Cortex of kidney (tissue), 1 donor: ENCODE measurements at places on chromosomes 5 and 9.

DNA sequence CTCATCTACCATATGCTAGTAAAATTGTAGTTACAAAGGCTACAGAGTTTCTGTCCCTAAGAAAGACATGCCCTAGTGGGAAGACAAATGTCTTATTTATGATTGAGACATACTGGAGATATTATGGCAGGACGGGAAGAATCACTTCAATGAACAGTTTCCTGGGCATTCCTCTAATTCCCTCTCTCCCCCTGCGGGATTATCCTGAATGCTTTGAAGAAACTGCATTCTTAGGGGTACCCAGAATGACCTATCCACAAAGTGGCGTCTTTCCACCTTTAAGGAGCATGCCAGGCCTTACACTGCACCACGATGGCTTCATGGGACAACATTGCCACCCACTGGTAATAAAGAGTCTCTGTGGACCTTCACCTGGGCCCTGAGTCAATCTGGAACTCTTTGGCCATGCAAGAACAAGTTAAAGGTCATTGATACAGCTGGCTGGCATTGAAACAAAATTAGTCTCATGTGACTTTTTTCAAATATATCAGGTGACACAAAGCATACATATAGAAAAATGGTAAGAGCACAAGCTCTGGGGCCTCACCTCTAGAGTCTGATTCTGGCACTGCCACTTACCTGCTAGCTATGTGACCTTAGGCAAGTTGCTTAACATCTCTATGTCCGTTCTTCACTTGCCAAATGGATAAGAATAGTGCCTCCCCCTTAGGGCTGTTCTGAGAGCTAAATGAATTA is 32.0 kb downstream of the ANKRD55 start:
- DNase-seq, result no peak

GRCh38 chr5:124234022-124234769 is 512.2 kb downstream of the ZNF608 start:
- no peak for DNase-seq

- no peak for DNase-seq
These were observed 549.2 kb upstream of the DMAC1 start for GRCh38 chr9:8348756-8349155.

GRCh38 chr9:20428976-20429375 is 193.3 kb downstream of the MLLT3 start:
- DNase-seq, result no peak

DNA sequence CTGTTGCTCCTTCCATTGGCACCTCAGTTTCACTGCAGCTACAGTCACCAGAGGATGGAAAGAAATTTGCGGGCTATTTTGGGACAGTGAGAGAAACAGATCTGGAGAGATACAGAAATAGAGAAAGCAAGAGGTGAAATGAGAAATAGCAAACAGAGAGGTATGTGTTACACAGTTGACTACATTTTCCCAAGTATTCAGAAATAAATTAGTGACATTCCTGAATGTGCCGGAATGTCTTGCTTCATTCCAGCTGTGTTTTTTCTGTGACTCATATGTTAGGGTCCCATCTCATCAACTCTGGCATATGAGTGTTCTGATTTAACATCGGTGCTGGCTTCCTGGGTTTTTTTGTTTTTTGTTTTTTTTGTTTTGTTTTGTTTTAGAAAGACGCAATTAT is 63.8 kb upstream of the ZNF462 start:
- DNase-seq, result no peak

GRCh38 chr9:115157245-115157674 is 39.3 kb upstream of the TNC start:
- no peak for DNase-seq

- DNase-seq, result no peak
These were observed 398.4 kb downstream of the MED10 start for GRCh38 chr5:5979761-5980537.

DNA sequence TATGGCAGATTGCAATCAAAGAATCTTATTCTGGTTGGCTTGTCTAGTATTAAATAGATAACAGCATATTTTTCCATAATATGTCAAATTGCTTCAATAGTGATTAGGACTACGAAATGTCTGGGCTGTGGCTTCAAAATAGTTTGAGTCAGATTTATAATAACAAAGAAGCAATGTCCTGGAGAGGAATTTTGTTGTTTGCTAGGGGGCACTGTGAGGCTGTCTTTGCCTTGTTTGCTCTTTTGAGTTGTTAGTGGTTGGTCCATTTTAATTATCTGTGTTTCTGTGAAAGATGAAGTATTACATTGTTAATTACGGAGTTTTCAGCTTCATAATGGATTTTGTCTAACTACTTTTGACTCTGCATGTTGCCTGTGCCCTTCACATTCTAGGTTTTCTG is 713.6 kb downstream of the TLE4 start:
- DNase-seq, result no peak

GRCh38 chr9:111482694-111483438 is 1.3 kb downstream of the ECPAS start:
- peak; percentile 9 for DNase-seq

- no peak for DNase-seq
These were observed 37.4 kb downstream of the KCNIP1 start for GRCh38 chr5:170541146-170541769.

- DNase-seq, result no peak
These were observed 2.4 kb upstream of the PPP2R2B start for GRCh38 chr5:146880966-146881365.

- no peak for DNase-seq
These were observed 645.0 kb upstream of the KLF4 start for GRCh38 chr9:108134486-108135128.

DNA sequence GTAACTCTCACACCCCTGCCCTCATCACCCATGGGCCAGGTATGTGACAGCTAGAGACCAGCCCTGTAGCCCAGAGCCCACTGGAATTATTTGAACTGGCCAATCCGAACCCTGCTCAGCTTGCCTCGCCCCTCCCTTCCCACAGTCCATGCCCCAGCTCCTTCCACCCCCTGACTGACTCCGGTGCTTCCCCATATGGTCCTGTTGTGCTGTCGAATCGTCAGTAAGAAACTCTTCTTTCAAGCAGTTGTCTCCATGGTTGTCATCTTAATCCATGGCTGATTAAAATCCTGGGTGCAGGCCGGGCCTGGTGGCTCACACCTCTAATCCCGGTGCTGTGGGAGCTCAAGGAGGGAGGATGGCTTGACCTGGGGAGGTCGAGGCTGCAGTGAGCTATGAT is 118.5 kb downstream of the COL23A1 start:
- DNase-seq, result no peak

GRCh38 chr5:140927228-140927573 is 1.1 kb downstream of the PCDHAC1 start:
- DNase-seq, result no peak

- DNase-seq, result no peak
These were observed 180.0 kb downstream of the FGF18 start for GRCh38 chr5:171599411-171599810.

- DNase-seq, result no peak
These were observed 198.8 kb downstream of the FRMD3 start for GRCh38 chr9:83339435-83339834.

DNA sequence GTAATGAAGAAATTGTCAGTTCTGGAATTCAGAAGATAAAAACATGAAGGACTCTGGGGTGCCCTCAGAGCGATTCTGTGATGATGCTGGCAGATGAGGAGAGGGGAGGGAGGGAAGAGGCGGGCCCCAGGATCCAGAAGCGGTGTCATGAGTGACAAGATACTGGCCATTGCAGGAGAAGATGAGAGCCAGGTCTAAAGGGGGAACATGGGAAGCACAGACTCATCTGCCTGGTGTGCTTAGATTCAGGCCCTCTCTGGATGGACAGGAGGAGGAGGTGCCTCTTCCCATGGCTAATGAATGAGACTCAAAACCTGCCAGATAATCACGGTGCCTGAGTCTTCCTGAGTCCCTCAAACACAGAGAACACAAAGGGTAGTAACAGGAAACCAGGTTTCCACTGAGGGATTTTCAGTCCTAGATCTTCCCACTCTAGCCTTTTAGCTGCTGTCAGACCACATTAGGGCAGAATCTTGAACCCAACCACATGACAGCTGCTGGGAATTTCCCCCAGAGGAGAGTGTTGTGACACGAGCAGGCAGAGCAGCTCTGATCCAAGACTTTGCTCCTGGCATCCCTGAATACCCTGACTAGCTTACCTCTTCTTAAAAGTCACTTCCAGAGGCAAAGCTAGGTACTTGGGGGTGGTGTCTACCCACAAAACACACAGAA is 28.2 kb upstream of the HSPA9 start:
- DNase-seq, result no peak

GRCh38 chr9:117779760-117780159 is 75.6 kb downstream of the TLR4 start:
- no peak for DNase-seq

DNA sequence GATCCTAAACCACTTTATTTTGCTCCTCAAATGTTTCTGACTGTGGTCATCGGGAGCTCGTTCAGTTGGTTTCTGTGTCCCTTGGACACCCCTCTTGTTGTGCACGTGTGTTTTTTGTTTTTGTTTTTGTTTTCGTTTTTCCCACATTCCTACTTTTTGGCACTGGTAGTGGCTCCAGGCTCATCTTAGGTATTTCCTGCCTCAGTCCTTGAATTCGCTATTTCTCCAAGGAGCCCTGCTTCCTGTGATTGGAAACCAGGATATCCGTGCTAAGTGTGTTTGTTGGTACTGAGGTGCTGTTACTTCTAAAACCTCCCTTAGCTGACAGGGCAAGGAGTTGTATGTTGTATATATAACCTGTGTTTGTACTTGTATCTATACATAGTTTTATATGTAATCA is 5.9 kb downstream of the HMCN2 start:
- DNase-seq, result no peak

DNA sequence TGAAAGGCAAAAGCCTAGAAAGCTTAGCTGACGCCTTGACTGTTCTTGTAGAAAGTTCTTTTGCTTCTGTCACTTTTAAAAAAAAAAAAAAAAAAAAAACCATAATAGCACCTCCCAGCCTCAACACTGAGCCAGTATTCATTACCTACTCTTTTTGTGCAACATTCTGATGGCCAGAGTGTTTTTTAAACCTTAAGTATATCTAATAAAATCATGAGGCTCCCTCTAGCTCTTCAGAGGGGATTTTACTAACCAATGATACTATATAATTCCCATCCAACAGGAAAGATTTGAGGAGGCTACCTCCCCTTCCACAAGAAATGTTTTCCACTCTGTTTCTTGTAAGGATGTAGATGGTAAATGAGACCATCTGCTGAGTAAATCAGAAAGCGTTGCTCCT is 3.9 kb downstream of the BNC2 start:
- no peak for DNase-seq

- DNase-seq, result no peak
These were observed 15.3 kb downstream of the WHRN start for GRCh38 chr9:114489928-114490327.

- DNase-seq, result no peak
These were observed 133.9 kb upstream of the MTAP start for GRCh38 chr9:21668516-21668915.

DNA sequence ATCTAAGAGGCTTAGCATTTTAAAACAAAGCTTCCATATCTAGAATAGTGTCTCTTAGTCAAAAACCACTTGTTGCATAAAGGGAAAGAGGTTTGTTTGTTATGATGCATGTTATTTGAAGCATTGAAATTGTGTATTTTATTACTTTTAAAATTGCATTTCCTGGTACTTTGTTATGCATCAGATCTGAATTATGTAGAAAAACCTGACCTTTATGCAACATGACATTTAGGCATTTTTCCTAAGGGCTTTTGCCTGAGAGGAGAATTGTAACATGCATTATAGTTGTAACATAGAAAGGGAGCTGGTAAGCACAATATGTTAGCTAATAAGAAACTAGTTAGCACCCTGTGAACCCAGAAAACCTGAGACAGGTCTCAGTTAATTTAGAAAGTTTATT is 22.0 kb downstream of the ZNF169 start:
- DNase-seq, result no peak

DNA sequence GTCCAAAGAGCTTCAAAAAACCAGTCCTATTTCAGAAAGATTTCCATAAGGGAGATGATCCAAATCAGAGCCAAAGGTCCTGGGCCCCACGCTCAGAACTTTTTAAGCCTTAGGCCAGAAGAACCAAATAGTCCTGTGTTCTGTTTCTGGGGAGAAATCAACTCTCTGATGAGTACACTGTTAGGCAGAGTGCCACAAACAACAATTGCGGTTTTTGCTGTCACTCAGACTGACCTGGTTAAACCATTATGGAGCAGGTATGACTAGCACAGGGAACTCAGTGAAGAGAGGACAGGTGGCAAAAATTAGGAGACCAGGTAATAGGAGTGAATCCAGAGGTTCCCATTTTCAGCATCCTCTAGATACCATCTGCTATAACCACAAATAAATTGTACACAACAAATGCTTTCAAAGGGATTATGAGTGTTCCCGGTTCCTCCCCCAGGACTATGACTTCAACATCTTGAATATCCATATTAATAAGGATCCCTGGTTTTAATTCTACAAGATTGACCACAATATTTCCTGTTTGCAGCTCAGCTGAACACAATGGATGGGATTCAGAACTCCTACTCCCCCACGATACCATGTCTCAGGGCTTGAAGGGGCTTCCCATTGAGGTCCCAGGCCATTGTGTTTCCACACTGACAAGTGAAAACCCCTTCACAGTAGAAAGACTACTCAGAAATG is 52.1 kb upstream of the FREM1 start:
- no peak for DNase-seq

- no peak for DNase-seq
These were observed 482.8 kb upstream of the ARRDC3 start for GRCh38 chr5:91865915-91866314.

DNA sequence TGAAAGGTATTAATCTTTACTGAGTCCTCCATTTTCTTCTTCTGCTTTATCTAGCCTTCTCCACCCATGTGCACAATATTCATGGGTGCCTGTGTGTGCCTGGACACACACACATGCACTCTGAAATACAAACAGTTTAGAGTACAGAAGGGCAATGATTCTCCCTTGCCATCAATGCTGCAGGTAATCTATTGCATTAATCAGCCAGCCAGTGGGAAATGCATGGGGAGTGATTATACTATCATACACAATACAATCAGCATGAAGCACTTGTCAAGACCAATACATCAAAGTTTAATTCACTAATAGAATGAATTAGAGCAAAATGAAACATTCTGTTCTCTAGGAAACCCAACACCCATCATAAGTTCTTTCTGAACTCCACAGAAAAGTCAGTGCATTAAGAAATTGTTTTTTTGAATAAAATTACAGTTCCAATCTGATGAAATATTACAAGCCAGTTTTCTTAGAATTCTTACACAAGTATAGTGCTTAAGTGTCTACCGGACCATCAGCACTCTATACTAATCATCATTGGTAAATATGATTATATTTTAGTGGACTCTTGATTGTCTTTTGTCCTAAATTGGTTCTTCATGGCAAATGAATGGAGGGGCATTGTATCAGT is 172.2 kb downstream of the ZSWIM6 start:
- DNase-seq, result no peak
